ENCODE measurements at places on chromosomes 1 and 21.

DNA sequence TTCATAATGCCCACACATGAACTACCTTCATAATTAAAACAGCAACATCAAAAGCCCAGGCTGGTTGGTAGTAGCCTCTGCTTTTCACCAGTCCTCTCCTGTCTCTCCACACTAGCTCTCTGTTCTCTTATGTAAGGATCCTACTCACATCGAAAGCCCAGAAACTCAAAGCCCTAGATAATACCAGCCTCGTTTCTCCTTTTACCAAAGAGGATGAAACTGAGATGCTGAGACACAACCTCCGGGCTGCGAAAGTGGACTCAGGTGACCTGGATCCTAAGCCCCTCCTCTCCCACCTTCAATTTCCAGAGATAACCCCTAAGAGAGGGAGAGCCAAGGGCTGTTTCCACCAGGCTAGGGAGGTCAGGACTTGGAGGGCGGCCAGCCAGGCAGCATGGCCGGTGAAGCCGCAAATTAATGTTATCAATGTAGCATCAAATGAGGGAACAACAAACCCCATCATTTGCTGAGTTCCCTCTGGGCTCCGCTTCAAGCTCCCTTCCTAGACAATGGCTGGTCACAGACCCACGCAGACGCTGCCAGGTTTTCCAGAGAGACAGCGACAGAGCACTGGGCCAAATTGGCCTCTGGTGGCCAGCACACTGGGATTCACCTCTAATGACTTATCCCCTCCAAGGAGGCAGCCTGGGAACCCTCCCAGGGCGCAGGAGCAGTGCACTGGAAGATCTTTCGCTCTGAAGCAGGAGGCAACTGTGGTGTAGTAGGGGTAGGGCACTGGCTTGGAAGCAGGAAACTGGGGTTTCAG is 20.7 kb upstream of the STMN1 start:
- H3K4me3 ChIP-seq = no peak overlapping the region
- peaks cover 9% of the 10 kb centered on the region for H3K27me3 ChIP-seq
- no peaks in the 10 kb centered on the region for H3K36me3 ChIP-seq
- H3K4me1 ChIP-seq = peaks cover 8% of the 10 kb centered on the region

DNA sequence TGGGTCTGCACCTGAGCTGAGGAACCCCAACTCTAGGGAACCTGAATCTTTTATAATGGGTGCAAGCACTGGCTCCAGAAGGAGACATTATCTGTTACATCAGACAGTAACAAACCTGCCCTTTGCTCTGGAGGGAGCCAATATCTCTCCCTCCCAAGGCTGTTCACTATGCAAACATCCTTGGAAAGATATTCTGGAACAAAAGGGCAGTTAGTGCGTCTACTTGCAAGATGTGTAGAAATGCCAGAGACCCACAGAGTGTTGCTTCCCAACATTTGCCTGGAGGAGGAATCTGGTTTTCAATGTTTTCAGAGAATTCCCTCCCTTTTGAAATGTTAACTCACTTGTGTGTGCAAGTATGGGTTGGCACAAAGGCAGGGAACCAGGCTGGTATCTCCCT is 31.9 kb downstream of the UMODL1 start:
- H3K36me3 ChIP-seq = no peaks in the 10 kb centered on the region
- peaks cover 4% of the 10 kb centered on the region for H3K4me1 ChIP-seq
- no peak overlapping the region for H3K4me3 ChIP-seq
- no peak overlapping the region for H3K27ac ChIP-seq

DNA sequence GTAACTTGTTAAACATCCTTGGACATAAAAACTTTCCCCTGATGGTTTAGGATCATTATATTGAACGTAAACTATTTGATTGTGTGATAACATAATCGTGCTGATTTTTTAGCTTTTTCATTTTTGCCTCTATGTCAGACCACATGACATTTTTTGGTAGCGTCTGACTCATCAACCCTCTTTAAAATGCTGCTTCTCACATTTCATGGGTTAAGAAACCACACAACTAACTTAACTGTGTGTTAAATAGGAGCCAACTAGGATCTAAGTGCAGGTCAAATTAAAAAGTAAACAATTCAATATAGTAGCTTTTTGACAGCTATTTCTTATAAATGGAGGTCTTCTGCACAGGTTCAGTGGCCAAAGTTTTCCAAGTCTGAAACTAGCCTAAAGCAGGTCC is 9.8 kb downstream of the BTG3 start:
- H3K27ac ChIP-seq = peak overlapping the region; percentile 11
- DNase-seq = no peak
- peaks cover 8% of the 10 kb centered on the region for H3K4me1 ChIP-seq
- H3K36me3 ChIP-seq = peaks cover 3% of the 10 kb centered on the region

- no peak for DNase-seq
- H3K27ac ChIP-seq = peak overlapping the region; percentile 92
- peaks cover 6% of the 10 kb centered on the region for H3K36me3 ChIP-seq
- no peaks in the 10 kb centered on the region for H3K27me3 ChIP-seq
These were observed 11.5 kb downstream of the SLC37A1 start for GRCh38 chr21:42525029-42525581.

DNA sequence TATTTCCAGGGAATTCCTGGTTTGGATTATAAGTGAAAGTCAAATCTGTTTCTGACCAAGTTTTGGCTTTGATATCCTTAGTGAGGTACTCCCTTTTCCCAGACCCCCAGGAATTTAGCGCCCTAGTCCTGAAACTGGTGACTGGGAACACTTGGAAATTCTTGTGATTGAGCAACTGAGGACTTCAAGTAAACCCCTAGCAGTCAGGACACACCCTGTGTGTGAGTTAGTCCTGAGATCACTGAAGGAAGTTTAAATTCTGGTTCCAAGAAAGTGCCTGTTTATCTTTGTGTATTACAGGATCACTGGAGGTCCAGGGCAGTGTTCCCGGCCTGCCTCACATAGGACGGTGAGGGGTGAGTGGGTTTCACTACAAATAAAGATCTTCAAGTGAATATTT is 95.1 kb upstream of the F3 start:
- no peaks in the 10 kb centered on the region for H3K4me1 ChIP-seq
- H3K36me3 ChIP-seq = no peaks in the 10 kb centered on the region
- peaks cover 5% of the 10 kb centered on the region for H3K27me3 ChIP-seq
- H3K27ac ChIP-seq = no peak overlapping the region
